ENCODE measurements at places on chromosomes 6 and 20.

DNA sequence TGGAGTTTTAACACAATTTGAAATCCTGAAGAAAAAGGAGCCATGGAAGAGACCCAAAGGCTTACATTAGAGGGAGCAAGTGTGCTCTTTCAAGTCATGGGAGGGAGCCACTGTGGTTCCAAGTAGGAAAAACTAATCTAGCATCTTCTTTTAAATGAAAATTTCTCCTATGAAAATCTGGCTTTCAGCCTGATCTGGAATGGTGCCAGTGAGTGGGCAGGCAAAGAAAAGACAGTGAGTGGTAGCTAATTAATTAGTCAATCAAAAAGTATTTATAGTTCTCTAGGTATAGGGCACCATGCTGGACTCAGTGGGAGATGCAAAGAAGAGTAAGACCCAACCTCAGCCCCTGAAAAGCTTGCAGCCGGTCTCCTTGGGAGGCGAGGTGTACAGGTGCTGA, 21.9 kb downstream of the CAP2 start:
- DNase-seq = no peak

DNA sequence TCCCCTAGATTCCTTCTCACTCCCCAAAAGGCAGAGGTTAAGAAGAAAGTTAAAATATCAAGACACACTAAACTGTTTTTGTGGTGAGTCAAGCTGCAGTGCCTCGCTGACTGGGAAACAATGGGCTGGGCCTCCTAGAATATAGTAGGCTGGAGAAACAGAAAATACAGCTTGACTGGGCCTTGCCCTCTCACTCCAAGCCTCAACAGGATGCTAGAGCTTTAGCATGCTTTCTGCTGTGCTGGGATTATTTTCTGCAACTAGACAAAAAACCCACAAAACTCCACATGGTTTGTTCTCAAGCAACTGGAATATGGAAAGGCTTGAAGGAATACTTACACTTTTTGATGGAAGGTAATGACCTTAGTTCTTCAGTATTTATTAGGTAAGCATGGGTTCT, 27.9 kb downstream of the FOXO3 start:
- no peak for DNase-seq

GRCh38 chr20:60236613-60237012, 278.4 kb downstream of the CDH26 start:
- DNase-seq = no peak

- no peak for DNase-seq
Measured at GRCh38 chr6:168658059-168658458, 217.1 kb downstream of the SMOC2 start.

DNA sequence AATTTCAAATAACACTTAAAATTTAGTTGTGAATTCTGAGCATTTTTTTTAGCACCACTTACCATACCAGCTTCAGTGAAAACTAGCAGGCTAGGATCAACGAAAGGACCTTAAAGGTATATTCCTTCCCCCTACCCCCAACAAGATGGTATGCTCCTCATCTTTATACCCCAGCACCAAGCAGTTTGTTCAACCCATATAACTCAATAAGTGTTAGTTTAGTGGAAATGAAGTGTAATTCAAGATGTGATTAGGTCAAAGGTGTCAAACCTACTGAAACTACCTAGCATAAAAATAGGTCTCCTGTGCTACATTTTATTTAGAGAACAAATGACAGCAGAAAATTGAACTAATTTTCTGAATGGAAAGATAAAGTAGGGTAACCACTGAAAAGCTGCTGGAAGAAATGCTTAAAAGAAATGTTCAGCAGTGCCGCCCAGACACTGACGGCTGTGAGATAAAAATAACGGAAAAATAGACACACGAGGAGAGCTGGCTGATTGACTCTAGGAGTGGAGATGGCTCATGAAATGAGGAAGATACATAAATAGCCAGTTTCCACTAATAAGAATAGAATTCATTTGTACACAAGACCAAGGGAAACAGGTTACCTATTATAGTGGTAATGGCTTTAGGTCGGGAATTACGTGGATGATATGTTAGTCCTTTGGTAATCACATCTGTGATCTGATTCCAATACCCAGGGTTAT, 94.8 kb downstream of the IPCEF1 start:
- no peak for DNase-seq

GRCh38 chr6:79797912-79798311, 149.4 kb downstream of the ELOVL4 start:
- DNase-seq = no peak

DNA sequence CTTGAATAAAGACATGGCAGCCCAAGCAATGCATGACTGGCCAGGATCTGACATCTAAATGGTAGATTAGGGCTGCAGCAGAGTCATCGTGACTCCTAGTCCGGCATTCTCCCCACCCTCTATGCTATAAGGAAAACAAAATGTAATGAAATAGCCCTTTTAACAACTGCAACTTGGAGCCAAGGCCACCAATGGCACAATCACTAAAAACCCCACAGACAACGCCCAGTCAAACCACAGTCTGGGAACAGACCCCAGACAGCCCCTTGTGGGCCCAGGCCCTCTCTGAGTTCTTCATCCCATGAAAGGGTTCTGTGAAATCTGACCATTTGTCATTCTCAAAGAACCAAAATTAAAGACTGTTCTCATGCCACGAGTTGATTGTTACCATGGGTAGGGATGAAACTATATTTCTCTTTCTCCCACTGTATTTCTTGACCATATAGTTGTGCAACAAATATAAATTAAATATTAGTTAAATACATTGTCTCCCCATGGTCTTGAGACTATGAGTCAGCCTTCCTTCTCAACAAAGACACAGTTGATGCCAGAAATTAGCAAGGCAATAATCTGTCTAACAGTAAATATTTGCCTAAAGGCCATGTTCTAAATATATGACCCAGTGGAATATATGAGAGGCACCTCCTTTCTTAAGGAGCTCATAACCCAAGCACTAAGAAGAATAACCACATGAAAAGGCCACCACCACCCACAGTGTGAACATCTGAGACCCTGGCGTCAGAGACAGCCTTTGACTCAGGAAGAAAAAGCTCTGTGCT, 85.6 kb upstream of the SSTR4 start:
- DNase-seq = no peak

- DNase-seq = no peak
Measured at GRCh38 chr6:11386726-11387125, 150.8 kb upstream of the TMEM170B start.

DNA sequence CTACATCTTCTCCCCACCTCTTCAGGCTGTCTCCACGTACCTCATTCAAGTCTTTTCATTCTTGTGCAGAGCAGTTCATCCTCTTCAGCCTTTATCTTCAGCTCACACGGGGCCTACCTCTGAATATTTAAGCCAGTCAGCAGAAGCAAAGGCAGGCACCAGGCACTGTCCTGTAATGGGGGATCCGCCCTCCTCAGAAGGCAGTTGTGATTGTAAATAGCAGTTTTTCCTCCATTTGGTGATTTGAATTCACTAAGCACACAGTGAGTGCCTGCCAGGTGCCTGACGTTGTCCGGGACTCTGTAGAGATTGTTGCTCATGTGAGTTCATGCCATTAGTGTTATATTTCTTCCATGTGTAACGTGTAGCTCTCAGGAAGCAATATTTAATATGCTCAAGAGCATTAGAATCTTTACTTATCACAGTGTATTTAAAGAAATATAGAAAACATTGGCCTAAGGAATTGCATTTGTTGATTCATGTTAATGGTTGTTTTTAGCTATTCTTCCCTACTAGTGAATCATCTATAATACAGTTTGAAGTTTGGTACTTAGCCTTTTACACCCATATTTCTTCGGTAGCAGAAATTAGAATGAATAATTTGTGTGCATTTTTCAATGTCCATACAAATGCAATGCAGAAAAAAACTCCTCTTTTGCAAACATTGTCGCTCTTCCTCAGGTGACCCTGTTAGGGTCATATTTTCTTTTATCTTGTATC, 17.9 kb downstream of the BPHL start:
- no peak for DNase-seq

DNA sequence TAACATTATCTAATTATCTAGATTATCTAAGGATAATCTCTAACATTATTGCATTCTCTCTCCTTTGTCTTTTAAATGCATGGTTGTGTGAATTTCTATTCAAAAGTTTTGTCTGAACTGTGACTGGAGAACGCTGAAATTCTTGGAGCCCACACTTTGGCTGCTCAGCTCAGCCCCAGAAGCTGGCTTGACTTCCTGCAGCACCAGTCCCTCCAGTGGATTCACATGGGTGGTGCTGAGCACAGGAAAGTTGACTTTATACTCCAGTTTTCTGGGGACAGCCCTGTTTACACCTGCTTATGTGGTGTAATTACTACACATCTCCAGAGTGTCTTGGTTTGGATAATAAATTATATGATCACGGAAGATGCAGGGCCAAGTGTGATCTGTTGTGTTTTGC, 255.1 kb upstream of the NOX3 start:
- DNase-seq = no peak

DNA sequence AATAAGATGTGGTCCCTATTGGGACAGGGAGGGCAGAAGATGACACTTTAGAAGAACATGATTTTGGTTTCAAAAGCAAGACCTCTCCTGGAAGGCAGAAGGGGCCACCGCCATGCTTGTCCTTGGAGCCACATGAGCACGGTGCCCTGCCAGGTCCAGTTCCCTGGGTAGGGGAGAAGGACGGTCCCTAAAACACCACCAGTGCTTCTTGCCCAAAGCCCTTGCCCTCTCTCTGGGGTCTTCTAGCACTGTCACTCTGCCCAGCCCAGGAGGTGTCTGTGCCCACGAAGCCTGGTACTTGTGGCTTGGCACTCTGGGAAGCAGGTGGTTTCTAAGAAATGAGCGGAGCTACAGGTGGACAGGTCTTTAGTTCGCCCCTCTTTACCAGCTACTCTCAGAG, 46.0 kb downstream of the PLCG1 start:
- DNase-seq = no peak

DNA sequence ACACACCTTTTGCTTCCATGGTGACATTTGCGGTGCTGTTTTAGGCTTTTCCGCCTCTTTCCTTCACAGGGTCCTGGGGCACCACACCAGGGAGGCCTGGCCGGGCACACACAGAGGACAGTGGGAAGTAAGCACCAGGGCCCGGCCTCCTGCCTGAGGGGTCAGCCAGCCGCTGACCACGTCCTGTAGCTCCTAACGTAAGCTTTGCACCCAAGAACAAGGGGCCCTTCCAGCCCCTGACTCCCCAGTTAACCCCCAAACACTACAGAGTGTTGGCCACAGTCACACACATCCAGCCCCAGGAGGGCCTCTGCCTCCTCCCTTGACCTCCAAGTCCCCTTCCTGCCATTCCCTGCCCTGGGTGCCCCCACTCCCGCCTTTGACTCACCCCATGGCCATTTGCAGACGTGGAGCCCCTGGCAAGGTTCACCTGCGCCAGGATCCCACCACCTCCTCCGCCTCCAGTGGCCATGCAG, 54.7 kb downstream of the YTHDF1 start:
- DNase-seq = no peak

- DNase-seq = no peak
Measured at GRCh38 chr6:11210386-11211138, 21.9 kb downstream of the NEDD9 start.

- DNase-seq = no peak
Measured at GRCh38 chr6:17392978-17393891, at the start of gene CAP2. Gene CAP2 (plus strand): TSS chr6:17393595. CDS start chr6:17421556, 27,961 bp downstream.

DNA sequence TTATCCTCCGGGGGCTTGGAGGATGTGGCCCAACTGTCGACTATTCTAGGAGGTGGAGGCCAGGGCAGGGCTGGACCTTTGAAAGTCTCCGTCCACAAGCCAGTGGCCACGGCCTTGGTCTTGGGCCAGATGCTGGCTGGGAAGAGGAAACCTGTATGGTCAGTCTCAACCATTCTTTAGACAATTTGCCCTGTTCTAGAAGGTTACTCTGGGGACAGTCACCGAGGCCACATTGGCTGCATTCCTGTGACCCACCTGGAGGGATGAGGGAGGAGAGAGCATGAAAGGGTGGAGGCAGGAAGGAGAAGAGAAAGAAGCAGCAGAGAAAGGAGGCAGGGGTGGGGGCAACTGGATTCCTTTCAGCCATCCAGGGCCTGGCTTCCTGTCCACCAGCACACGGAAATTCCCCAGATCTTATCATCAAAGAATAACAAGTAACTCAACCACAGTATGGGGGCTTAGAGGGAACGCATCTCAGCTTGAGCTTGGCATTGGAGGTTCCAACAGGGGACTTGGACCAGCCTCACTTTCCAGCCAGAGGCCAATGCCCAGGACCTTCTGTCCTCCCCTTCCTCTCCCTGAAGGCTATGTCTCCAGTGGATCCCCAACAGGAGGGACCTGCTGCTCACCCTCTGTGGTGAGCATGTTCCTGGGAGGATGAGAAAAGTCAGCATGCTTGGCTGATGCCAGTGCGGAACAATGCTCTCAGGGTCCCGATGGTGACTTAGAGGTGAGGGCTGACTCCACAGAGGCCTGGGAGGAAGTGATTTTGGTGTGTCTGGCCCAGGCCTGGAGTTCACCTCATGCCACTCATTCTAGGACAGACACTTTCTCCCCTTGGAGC, 30.4 kb downstream of the TGM2 start:
- no peak for DNase-seq

DNA sequence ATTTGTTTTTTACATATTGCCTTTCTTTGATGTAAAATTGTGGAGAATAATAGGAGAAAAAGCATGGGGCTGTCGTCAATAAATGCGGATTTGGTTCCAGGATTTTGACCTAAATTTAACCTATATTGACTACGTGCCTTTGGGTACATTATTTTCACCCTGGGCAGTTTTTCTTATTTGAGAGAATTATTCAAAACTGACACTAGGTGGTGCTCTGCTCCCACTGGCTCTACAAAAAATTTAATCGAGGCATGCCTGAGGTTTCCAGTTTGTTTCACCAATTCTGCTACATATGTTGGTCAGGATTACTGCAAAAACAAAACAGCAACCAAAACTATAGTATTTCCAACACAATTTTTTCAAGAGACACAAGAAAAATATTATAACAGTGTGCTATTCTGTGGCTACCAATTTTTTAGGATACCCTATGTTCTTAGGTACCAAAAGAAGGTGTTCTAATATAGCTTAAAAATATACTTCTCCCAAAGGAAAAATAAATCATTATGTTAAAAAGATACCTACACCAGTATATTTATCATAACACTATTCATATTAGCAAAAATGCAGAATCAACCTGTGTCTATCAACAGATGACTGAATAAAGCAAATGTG, 48.6 kb upstream of the FABP7 start:
- no peak for DNase-seq

- DNase-seq = no peak
Measured at GRCh38 chr6:11586536-11586935, 49.0 kb downstream of the TMEM170B start.

- DNase-seq = no peak
Measured at GRCh38 chr20:47878601-47879027, 93.3 kb upstream of the SULF2 start.

GRCh38 chr20:47776639-47777038, 8.6 kb downstream of the SULF2 start:
- DNase-seq = no peak

DNA sequence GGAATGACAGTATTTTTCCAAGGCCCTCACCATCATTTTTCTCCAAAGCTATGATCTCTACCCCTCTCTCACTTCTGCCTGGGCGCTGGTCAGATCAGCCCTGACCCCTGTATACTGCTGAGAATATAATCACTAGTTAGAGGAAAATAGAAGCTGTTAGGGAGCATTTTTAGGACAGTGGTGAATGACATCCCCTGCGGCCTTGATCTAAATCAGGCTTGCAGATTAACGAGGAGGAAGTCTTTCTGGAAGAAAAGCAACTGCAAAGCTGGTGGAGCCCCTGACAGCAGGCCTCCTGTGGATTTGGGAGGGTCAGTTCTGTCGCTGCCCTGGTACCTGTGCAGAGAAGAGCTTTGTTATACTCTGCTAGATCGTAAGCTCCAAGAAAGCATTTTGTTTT, 107.9 kb downstream of the RPP40 start:
- DNase-seq = no peak

Data from stimulated activated CD8-positive, alpha-beta memory T cell treated with anti-CD3 and anti-CD28 coated beads, Interleukin-2, amount 100 ng/mL, for 48 hours (primary cell).